Endothelial cell of umbilical vein (primary cell): ENCODE measurements at places on chromosomes 1 and 21. TPM values are rescaled to one million over a fixed set of nuclear protein-coding genes. Genes with fewer than 3 reads are reported as not detected.

The WDR64 gene
- total RNA-seq = not detected in 2 replicates

The SPSB1 gene
- total RNA-seq = 41.9 and 50.9 TPM in 2 replicates

The MCOLN2 gene
- not detected in 2 replicates for total RNA-seq

The AMPD1 gene
- total RNA-seq = not detected in 2 replicates

The TMEM52 gene
- 1.2 and 1.6 TPM in 2 replicates for total RNA-seq

The ZFP69B gene
- total RNA-seq = 2.7 and 3.4 TPM in 2 replicates

The RGS18 gene
- not detected in 2 replicates for total RNA-seq

The CD1E gene
- total RNA-seq = not detected in 2 replicates

The GJC2 gene
- total RNA-seq = 0.90 and 1.2 TPM in 2 replicates

The E2F2 gene
- total RNA-seq = 5.0 and 5.6 TPM in 2 replicates

The ADCY10 gene
- total RNA-seq = not detected in 2 replicates

The ST6GALNAC5 gene
- total RNA-seq = not detected in 2 replicates

The GNG4 gene
- total RNA-seq = not detected in 2 replicates

The EFHD2 gene
- 65.5 and 73.5 TPM in 2 replicates for total RNA-seq

The HMGN1 gene
- 360 and 389 TPM in 2 replicates for total RNA-seq

The PRRX1 gene
- total RNA-seq = not detected in 2 replicates

The AMY1B gene
- total RNA-seq = not detected in 2 replicates

The DMRTA2 gene
- total RNA-seq = not detected in 2 replicates

The BACE2 gene
- 128 and 184 TPM in 2 replicates for total RNA-seq

The PIAS3 gene
- total RNA-seq = 50.1 and 53.3 TPM in 2 replicates

The CLIC6 gene
- total RNA-seq = not detected in 2 replicates

The ATP1A2 gene
- not detected in 2 replicates for total RNA-seq

The PDZK1IP1 gene
- total RNA-seq = not detected in 2 replicates

The MEGF6 gene
- total RNA-seq = 47.4 and 63.7 TPM in 2 replicates

The DENND2D gene
- 0.42 and 1.00 TPM in 2 replicates for total RNA-seq

The NBPF6 gene
- total RNA-seq = not detected in 2 replicates

The RGS4 gene
- total RNA-seq = 54.9 and 59.3 TPM in 2 replicates

The SLC1A7 gene
- total RNA-seq = not detected in 2 replicates

The MMEL1 gene
- total RNA-seq = 1.1 and 1.6 TPM in 2 replicates

The PGLYRP3 gene
- total RNA-seq = not detected in 2 replicates

The AURKAIP1 gene
- total RNA-seq = 149 and 151 TPM in 2 replicates

The LDLRAD2 gene
- total RNA-seq = 0.42 and 0.44 TPM in 2 replicates

The SLC44A3 gene
- total RNA-seq = 0.42 and 0.58 TPM in 2 replicates

The AIM2 gene
- total RNA-seq = not detected in 2 replicates

The SIKE1 gene
- total RNA-seq = 38.6 and 46.6 TPM in 2 replicates
